Activated naive CD4-positive, alpha-beta T cell treated with anti-CD3 and anti-CD28 coated beads, Interleukin-2, amount 10 ng/mL, durations not matched to agents 5 hours and 36 hours (primary cell): ENCODE measurements at places on chromosomes 5 and 9. TPM values are rescaled to one million over a fixed set of nuclear protein-coding genes. Genes with fewer than 3 reads are reported as not detected.

HTR1A gene
- total RNA-seq = not detected

MCIDAS gene
- total RNA-seq = not detected

FAM153A gene
- total RNA-seq = 40.4 TPM

ORM2 gene
- not detected for total RNA-seq

HEMGN gene
- total RNA-seq = 2.0 TPM

MYMK gene
- not detected for total RNA-seq
